ENCODE measurements at places on chromosomes 7 and 10. TPM values are rescaled to one million over a fixed set of nuclear protein-coding genes. Genes with fewer than 3 reads are reported as not detected.

Gene FAM20C
- 22.1 TPM for total RNA-seq

Gene KLLN
- total RNA-seq: 0.25 TPM

DNA sequence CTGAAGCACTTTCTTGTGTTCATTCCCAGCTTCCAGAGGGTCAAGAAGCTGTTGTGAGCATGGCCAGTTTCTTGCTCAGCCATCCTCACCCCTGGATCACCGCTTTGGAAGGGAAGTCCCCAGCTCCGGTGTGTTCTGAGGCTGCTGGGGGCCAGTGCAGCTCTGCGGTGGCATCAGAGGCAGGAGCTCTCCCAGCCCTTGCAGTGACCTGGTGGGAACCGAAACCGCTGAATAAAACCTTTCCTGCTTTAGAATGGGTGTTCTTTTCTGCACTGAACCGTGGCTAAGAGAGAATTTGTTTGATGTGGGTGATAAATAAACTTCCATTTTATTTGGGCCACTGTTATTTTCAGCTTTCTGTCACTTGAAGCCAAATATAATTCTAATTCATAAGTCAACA is 450.9 kb upstream of the VSTM2A start:
- DNase-seq: no peak

- no peak for DNase-seq
These were observed 9.3 kb downstream of the PNLIPRP2 start for GRCh38 chr10:116630020-116630419.

GRCh38 chr10:94066411-94066810 is 72.7 kb downstream of the PLCE1 start:
- DNase-seq: no peak

Gene FBXL13
- 0.98 TPM for total RNA-seq

GRCh38 chr7:125908711-125909110 is 979.1 kb upstream of the POT1 start:
- no peak for DNase-seq

DNA sequence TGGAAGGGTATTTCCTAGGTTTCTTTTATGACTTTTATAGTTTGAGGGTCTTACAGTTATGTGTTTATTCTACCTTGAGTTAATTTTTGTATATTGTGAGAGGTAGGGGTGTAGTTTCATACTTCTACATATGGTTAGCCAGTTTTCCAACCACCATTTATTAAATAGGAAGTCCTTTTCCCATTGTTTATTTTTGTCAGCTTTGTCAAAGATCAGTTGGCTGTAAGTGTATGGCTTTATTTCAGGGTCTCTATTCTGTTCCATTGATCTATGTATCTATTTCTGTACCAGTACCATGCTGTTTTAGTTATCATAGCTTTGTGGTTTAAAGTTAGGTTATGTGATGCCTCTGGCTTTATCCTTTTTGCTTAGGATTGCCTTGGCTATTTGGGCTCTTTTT is 71.9 kb upstream of the CC2D2B start:
- no peak for DNase-seq

Gene FFAR4
- total RNA-seq: 1.5 TPM

DNA sequence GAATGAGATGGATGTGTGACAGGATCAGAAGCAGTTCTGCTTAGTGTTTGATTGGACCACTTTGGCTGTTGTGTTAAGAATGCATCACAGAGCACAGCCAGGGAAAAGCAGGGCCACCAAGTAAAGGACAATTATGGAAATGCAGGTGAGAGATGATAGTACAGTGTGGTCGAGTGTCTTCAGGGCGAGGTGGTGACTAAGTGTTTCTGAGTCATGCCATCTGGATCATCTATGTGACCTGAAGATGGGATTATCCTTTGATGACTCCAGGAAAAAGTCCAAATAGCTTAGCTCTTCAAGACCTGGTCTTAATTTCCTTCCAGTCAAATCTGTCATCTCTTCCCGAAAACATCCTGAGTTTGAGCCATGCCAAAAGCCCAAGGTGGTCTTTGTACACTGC is 523.2 kb upstream of the IGFBP3 start:
- no peak for DNase-seq

Data from vagina (tissue), 2 donors.